Mesothelial cell of epicardium (in vitro differentiated cells): ENCODE measurements at places on chromosomes 6 and 20.

DNA sequence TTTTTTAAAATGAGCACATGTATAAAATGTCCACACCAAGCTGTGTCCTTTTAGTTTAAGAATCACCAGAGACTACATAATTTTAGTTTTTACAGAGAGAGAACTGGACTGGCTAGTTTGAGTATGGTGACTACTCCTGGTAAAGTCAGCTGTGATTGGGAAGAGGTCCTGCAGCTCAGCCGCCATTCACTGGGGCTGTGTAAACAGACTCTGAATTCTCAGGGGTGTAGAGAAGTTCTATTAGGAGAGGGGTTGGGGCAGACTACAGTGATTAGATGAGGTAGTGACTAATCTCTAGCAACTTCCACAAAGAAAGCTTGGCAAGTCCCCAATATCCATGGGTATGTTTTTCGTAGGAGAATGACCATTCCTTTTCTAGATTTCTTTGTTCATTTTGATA lies 341.2 kb upstream of the MAP3K7 start:
- peaks cover 24% of the 10 kb centered on the region for H3K27me3 ChIP-seq
- no peak overlapping the region for H3K27ac ChIP-seq
- no peaks in the 10 kb centered on the region for H3K36me3 ChIP-seq
- DNase-seq = no peak
- H3K4me1 ChIP-seq = no peaks in the 10 kb centered on the region

GRCh38 chr6:148293181-148293995 lies 49.2 kb upstream of the SASH1 start:
- no peak for DNase-seq
- no peak overlapping the region for H3K27ac ChIP-seq
- peaks cover 4% of the 10 kb centered on the region for H3K4me1 ChIP-seq
- H3K27me3 ChIP-seq = no peaks in the 10 kb centered on the region
- no peaks in the 10 kb centered on the region for H3K36me3 ChIP-seq

DNA sequence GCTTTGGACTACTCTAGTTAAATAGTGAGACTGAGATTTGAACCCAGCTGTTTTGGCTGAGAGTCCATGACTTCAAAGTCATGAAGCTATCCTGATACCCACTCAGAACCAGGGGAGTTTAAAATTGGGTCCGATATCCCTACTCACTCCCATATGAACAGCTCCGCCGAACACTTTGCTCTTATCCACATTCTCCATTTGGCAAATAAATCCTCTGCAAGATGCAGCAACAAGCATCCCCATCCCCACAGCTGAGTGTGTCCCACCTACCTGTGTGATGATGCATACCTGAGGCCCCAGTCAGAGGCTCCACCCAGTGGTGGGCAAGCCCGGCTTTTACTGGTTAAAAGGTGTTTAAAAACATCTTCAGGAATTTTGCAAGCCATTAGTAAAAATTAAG lies 108.3 kb upstream of the SLC24A3 start:
- H3K36me3 ChIP-seq = no peaks in the 10 kb centered on the region
- H3K4me3 ChIP-seq = no peak overlapping the region
- no peak overlapping the region for H3K27ac ChIP-seq
- no peaks in the 10 kb centered on the region for H3K4me1 ChIP-seq
- H3K27me3 ChIP-seq = peaks cover 17% of the 10 kb centered on the region

DNA sequence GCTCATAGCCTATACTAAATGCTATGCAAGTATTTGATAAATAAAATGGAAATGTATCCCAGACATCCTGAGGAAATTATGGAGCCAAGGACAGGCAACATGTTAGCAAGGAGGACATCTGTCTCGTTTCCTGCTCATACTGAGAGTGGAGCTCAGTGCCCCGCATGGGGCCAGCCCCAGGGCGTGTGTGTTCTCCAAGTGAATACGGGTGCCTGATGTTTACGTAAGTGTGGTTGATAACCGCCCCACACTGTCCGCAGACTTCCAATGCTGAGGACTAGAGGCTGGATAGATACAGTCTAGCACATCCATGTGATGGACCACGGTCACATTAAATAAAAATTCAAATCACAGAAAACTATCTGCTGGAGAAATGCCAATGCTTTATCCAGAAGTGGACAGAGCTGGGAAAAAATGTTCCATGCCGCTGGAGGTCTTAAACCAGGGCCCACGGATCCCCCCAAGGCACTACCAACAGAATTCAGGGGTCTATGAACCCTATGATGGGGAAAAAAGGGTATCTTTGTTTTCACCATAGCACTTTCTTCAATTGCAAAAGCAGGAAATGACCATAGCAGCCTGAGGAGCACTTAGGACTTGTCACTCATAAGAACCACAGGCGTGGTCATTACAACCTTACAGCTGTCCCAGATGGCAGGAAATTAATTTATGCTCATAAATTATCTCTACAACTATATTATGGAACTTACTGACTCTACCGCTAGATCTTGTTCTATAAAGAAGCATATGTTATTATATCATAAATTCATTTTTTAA lies 24.9 kb downstream of the TGM2 start:
- H3K36me3 ChIP-seq = peaks cover 5% of the 10 kb centered on the region
- H3K27me3 ChIP-seq = no peaks in the 10 kb centered on the region
- H3K4me3 ChIP-seq = no peak overlapping the region
- no peak for DNase-seq
